ENCODE measurements at places on chromosomes 16 and 17.

GRCh38 chr17:47704116-47704515 lies 10.2 kb downstream of the TBKBP1 start:
- DNase-seq = no peak

DNA sequence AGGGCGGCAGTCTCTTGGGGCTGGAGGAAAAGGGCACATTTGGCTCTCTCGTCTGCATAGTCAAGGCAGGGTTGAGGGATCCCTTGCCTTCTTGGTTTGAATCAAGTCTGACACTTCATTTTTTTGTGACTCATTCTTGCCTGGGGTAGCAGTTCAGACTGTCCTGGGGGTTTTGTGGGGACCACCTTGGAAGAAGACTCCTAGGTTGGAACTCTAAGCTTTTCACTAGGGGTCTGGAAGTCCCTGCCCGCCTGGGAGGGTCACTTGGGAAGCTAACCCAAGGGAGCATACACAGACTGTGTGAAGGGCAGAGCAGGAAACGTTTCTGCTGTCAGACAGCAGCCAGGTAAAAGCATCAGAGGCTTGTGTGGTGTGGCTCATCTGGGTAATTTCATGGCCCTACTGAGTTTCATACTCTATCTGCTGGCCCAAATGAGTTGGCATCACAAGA lies 11.3 kb downstream of the YPEL2 start:
- DNase-seq = no peak

- peak; percentile 78 for DNase-seq
These were observed 505 bp upstream of the COG1 start for GRCh38 chr17:73192206-73192893.

DNA sequence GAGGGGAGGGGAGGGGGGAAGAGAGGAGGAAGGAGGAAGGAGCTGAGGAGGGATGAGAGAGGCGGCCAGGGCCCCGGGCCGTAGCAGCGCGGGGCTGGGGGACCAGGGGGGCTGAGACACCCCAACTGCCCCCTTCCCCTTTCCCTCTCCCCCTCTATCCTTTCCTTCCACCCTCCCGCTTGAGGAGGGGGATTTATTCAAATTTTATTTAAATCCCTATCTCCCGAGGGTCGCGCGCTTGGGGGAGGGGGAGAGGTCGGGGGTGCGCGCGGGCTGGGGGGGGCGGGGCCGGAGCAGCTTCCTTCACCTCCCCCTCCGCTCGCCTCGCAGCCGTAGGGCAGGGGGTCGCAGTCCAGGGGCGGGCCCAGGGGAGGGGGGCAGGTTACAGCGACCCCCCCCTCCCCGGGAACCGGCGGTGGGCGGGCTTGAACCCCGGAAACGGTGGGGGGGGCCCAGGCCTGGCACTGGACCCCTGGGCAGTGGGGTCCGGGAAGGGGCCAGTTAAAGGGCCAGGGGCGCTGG lies at the start of gene FBXL19:
TSS of gene FBXL19 (plus strand) at position 19 of the 522 bp plus-strand sequence. CDS start 2,183 bp downstream, outside the sequence.
- DNase-seq = peak; percentile 75

- DNase-seq = no peak
These were observed 3.9 kb upstream of the MRPS23 start for GRCh38 chr17:57853695-57854094.

- DNase-seq = no peak
These were observed 5.5 kb downstream of the DOK4 start for GRCh38 chr16:57480754-57481230.

DNA sequence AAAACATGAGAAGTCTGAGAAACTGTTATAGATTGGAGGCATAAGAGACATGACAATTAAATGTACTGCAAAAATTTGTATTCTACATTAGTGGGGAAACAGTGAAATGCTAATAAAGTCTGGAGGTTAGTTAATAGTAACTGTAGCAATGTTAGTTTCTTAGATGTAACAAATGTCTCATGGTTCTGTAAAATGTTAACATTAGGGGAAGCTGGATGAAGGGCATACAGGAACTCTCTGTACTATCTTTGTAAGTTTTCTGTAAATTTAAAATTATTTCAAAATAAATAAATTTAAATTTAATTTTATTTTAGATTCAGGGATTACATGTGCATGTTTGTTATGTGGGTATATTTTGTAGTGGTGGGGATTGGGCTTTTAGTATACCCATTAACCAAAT lies 70.0 kb upstream of the IRX6 start:
- no peak for DNase-seq

- DNase-seq = no peak
These were observed 84.2 kb downstream of the HELZ start for GRCh38 chr17:67160791-67161190.

- no peak for DNase-seq
These were observed 166.3 kb downstream of the MSI2 start for GRCh38 chr17:57422574-57423164.

DNA sequence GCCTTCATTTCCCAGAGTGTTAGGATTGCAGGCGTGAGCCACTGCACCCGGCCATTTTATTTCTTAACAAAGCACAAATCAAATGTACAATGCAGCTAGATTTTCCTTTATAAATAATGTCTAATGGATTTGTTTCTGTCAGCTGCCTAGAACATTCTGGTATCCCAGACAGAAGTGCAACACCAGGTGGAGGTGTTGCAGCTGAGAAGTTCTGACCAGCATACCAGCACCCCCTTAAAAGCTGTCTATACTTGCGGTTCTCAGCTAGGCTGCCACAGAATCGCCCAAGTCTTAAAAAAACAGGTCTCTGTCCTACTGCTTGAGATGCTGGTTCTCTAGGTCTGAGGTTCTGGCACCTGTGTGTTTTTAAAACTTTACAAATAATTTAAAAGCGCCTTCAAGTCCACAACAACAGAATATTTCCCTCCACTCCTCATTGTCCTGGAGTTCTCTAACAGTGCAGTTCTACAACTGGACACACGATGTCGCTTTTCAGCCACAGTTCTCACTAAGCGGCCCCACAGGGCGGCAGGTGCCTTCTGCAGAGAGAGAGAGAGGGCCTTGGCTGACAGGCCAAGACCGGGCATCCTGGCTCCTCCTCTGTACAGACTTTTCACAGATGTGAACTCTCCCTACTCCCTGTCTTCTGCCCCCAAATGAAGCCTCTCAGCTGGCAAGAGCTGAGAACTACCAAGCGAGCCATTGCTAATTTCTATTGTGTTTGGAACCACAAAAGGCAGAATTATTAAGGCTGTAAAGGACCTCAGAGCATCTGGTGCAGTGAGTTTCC lies 32.6 kb upstream of the MEOX1 start:
- peak; percentile 81 for DNase-seq

DNA sequence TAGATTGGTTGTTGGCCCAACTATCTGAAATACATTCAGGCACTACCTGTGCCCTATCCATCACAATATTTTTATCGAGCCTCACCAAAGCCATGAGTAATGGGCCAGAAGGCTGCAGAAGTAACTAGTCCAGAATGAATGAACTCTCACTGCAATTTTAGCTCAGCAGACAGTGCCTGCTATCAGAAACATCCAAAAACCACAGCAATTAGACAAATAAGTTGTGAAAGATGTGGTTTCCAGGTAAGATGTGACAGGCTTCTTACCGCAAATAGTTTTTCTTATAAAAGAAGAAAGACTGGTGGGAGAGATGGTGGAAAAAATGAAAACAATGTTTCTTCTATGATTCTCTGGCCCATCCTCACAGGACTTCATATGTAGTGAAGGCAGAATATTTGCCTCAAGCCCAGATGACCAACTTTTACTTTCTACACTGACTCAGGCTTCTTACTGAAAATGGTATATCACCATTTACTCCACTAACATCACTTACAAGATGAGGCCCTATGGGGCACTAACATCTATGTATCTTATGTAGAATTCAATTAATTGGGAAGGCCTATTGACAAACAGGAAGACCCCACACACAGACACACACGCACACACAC lies 9.8 kb upstream of the RFFL start:
- no peak for DNase-seq

DNA sequence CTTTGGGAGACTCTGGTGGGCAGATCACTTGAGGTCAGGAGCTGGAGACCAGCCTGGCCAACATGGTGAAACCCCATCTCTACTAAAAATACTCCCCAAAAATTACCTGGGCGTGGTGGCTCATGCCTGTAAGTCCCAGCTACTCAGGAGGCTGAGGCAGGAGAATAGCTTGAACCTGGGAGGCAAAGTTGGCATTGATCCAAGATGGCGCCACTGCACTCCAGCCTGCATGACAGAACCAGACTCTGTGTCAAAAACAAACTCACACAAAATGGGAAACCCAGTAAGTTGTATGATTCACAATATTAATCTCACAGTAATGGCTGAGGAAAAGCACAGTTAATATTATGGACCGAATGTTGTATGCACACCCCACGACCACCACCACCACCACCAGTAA lies 24.3 kb downstream of the WSB1 start:
- no peak for DNase-seq

- no peak for DNase-seq
These were observed 1.5 kb upstream of the NUDT16L1 start for GRCh38 chr16:4691666-4692412.

DNA sequence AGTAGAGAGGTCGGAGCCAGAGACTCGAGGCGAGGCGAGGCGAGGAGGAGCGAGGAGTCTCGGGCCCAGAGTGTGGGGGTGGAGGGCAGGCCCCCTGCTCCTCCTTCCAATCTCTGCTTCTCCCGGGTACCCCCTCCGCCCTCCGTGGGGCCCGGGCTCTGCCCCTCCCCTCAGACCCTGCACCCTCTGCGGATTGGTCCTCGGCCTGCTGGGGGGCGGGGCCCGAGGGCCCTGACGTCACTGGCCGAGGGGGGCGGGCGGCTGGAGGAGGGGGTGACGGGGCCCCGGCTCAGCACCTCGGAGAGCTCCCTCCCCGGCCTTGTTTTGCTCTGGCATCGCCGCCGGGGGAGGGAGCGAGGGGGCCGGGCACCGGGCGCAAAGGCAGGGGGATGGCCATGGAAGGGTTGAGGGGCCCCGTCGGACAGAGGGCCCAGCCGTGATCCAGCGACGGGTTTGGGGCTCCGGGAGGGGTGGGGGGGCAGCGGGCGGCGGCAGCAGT lies at the start of gene RUNDC3A:
TSS of gene RUNDC3A (plus strand) at position 282 of the 499 bp plus-strand sequence. CDS start 232 bp downstream, outside the sequence.
- DNase-seq = peak; percentile 99

Data from nephron progenitor cell (in vitro differentiated cells).